ENCODE measurements at places on chromosomes 3 and 15.

DNA sequence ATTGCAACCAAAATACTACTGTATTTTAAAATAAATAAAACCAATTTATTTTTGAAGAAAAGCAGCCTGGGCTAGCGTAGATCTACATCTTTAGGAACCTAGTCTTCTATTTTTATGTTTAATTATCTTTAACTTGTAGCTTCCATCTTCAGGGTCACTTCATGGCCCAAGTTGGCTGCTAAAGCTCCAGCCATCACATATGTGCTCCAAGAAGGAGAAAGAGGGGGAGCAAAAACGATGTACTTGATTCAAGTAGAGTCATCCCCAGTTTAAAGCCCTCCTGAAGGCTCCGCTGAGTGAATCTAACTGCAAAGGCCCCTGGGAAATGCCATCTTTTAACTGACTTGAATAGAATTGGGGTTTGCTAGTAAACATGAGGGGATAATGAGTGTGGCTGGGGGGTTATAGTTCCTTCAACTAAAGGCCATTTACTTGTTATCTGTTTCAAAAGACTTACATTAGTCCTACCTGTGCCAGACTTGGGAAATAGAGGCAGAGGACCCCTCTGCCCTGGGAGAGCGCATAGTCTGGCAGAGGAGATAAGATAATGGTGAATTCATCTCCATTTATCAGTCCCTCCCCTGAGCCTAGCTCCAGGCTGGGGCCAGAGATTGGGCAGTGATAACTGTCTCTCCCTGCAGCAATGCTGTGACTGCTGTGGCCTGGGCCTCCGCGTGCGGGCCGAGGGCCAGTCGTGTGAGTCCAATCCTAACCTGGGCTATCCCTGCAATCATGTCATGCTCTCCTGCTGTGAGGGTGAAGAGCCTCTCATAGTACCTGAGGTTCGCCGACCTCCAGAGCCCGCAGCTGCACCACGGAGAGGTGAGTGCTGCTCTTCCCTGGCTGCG, 64.6 kb downstream of the FBLN2 start:
- no peak for DNase-seq

- no peak for DNase-seq
These were observed 22.9 kb upstream of the NEDD4 start for GRCh38 chr15:56016281-56016680.

DNA sequence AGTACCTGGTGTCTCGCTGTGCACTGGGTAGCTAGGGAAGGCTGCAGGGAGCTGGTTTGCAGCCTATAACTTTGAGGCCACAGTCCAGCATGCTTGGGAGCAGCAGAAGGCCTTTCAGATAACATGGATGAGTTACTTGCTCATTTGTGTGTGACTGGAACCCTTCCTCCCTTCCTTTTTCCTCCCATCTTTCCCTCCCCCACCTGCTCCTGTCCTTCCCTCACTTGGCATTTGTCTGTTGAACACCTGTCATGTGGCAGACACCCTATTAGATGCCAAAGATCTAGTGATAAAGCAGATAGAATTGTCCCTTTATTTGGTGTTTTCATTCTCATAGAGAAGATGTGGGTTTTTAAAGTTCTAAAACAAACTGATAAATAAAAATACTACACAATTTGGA, 71.6 kb downstream of the LRTM1 start:
- DNase-seq, result no peak

GRCh38 chr3:171803044-171803443, 7.2 kb downstream of the PLD1 start:
- DNase-seq, result peak; percentile 54

GRCh38 chr3:11214451-11214978, 57.7 kb upstream of the ATG7 start:
- DNase-seq, result no peak

- DNase-seq, result no peak
These were observed 309.7 kb downstream of the LSAMP start for GRCh38 chr3:116135457-116136085.

DNA sequence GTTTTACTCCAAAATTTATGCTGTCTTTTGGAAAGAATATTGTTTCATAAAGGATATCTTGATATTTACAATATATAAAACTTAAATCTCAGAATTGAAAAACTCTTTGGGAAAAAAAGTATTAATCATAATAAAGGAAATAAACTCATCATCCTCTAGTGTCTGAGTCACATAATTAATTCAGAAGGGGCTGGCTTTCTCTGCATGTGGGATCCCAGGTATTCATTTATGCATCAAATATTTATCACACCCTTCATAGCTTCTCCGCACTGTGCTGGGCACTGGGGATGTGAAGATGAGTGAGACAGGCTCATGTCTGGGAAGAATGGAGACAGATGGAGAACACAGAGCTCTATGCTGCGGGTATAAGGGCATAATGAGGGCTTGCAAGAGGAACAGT, 65.6 kb downstream of the CCNL1 start:
- no peak for DNase-seq

DNA sequence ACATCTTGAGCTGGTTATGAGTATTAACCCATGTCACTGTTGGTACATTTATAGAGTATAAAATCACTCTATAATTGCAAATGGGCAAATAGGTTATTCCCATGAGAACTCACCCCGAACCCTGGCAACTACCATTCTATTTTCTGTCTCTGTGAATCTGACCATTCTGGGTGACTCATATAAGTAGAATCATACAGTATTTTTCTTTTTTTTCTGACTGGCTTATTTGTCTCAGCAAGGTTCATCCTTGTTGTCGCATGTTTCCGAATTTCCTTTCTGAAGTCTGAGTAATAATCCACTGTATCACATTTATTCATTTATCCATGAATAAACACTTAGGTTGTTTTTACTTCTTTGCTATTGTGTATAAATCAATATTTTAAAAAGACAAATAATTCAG, 59.9 kb upstream of the CHRM5 start:
- DNase-seq, result no peak
